ENCODE measurements at places on chromosomes 6 and 20.

DNA sequence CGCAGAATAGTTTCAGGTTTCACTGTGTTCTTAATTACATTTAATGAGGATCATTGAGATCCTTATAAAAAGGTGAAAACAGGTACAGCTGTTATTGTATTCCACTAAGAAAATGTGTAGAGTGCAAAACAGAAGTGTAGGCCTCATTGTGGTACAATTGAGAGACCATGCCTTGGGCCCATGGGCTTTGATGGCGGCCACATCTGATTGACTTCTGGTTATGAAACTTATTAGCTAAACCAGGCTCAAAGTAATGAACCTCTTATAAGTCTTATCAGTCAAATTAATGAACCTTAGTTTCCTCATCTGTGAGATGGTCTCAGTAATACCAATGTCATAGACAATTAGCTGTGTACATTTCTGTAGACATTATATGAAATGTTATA lies 148.7 kb downstream of the ZDHHC14 start:
- no peak for DNase-seq

DNA sequence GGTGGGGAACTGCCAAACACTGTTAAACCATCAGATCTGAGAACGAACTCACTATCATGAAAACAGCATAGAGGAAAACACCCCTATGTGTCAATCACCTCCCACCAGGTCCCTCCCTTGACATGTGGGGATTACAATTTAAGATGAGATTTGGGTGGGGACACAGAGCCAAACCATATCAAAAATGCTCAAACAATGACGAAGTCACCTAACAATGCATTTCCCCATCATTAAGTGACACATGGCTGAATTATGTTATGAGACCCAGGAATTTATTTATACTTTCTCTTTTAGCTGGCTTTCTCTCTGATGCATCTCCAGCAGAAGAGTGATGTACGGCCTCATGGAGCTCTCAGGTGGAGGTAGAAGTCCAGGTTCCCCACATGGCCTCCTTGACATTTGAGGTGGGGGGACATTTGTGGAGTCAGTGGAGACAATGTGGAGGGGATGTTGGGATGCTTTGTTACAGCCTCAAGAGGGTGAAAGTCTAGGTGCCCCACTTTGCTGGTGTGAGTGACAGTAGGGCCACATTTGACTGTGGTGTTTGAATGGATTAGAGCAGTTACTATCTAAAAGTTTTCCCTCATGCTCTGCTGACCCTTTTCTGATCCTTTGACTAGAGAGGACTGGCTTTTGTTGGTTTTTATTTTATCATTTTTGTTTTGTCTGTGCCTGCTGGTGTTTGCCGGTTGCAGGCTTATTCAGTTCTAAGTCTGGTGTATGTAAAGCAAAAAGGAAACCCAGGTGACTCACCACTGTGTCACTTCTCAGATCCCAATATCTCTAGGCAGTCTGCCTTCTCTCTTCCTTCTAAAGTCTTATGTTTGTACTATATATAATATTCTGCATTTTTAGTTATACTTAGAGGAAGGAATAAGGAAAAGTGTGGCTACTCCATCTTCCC lies 18.5 kb upstream of the DCBLD1 start:
- DNase-seq = no peak

DNA sequence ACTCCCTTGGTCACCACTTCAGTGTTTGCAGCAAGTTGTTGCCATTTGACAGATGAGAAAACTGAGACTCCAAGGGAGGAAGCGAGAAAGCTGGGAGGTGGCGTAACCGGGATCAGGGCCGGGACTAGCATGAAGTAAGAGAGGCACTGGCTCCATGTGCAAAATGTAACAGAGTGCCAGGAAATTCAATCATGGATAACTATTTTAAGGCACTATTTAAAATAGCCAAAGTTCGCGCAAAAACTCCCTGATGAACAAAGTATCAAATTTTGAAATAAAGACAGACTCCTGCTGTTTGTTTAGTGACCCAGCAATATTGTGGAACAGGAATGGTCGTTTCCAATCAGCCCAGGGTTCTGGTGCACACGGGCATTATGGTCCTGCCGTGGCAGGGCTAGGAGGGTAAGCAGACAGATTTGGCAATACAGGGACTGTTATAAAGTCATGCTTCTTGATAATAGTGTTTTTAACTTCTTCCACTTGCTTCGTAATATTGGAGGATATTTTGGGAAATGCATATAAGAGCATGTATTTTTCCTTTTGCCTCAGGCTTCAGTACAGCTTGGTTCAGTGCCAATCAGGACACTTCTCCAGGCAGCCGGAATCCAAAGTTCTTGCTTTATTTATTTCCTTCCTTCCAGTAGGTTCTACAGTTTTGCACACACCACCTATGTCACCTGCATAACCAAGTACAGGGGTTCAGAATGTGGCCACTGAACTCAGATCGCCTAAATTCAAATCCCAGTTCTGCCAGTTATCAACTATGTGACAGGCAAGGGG lies 141.6 kb downstream of the EYA2 start:
- DNase-seq = no peak

GRCh38 chr6:7042654-7043545 lies 64.9 kb upstream of the RREB1 start:
- DNase-seq = no peak

DNA sequence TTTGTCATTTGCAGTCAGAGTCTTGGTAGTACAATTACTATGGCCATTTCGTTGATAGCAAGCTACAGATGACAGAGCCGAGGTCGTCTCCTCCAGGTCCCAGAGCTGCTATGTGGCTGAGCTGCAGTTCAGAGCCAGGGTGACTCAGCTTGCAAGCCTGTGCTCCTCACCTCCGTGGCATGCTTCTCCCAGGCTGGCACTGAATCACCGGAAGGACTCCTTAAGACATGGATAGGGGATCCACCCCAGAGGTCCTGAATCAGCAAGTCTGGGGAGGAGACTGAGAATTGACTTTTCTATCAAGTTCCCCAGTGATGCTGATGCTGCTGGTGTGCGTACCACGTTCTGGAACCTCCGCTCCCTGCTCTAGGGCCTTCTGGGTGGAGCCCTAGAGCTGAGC lies 291.2 kb downstream of the CDH26 start:
- no peak for DNase-seq

DNA sequence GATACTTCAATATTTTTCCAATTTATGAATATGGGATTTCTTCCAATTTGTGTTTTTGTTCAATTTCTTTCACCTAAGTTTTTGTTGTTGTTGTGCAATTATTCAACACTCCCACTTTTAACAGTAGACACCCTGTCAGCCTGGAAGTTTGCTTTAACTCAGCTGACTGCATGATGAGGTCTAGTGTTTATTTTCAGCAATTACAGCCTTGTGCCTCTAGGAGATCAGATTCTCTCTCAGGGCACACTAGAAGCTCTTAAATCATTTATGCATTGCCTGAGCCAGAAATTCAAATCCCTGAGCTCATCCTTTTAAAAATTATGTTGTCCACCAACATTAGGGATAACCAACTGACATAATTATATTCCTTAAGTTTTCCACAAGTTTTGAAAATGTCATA lies 85.7 kb downstream of the MRAP2 start:
- no peak for DNase-seq

DNA sequence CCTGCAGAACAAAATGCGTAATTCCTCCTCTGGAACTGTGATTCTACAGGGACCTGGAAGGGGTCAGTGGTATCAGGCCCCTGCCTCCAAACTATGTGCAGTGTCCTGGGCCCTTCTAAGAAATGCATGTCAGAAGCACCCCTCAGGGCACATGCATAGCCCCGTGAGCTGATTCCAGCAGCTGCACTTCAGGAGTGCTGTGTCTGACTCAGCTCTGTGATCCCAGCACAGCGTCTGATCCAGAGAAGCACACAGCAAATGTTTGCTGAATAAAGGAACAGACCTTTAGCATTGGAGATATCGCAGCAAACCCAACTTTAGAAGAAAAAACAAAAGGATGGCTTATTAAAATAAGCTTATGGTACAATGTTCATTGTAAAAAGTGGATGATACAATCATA lies 15.8 kb upstream of the MAFB start:
- no peak for DNase-seq

GRCh38 chr6:39102821-39103136 lies 12.2 kb downstream of the SAYSD1 start:
- no peak for DNase-seq

- peak; percentile 38 for DNase-seq
Observed at GRCh38 chr20:59005523-59006166, 1.4 kb downstream of the CTSZ start.

DNA sequence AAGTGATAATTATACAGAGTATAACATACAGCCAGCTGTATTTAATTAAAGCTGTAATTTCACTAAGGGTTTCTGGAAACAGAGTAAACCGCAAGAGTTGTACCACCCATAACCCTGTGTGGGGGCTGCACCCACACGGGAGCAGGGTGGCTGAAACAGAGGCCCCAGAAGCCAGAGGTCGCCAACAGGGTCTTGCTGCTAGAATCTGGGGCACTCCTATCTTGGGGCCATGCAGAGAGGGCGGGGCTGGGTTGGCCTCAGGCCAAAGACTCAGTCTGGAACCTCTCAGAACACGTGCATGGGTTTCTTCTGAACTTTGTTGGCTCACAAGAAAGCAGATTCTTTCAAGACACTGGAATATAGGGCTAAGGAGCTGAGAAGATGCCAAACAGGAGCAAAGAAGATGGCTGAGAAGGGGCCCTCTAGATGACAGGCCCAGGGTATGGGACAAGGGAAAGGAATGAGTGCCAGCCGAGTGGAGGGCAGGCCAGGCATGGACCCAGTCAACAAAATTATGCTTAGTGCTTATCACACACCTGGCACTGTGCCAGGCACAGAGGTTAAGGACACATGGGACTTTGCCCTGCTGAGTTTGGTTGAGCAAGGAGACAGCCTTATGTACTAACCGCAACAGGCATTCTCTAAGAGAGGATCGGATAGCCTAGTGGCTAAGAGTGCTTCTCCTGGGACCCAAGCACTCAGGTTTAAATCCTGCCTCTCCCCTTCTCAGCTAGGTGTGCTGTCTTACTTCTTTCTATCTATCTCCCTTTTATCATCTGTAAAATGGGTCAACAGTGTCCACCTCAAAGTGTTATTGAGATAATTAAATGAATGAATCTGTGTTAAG lies 96.6 kb upstream of the FOXP4 start:
- DNase-seq = no peak

DNA sequence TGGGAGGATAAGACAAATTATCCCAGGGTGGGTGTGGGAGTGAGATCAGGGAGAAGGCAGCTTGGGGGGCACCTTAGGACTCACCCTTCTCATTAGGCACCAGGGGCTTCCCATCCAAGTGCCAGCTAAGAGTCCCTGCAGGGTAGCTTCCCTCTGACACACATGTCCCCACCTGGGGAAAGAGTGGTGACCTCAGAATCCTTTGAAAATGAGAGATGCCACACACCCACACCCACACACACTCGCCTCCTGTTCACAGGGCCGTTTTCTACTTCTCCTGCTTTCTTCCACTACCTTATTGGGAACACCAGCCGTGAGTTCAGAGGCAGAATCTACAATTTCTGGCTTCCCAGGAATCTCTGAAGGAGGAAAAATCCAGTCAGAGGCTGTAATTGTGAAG lies 1.0 kb downstream of the AGER start:
- DNase-seq = no peak

- DNase-seq = no peak
Observed at GRCh38 chr20:35603695-35604448, 11.8 kb upstream of the SPAG4 start.

GRCh38 chr6:55875400-55875799 lies at the start of gene BMP5:
BMP5 (minus strand) TSS chr6:55875590; CDS start chr6:55874865, 725 bp downstream.
- no peak for DNase-seq

- no peak for DNase-seq
Observed at GRCh38 chr6:137925141-137925698, 58.2 kb downstream of the TNFAIP3 start.

- no peak for DNase-seq
Observed at GRCh38 chr6:136501096-136501495, 49.1 kb downstream of the MAP7 start.

DNA sequence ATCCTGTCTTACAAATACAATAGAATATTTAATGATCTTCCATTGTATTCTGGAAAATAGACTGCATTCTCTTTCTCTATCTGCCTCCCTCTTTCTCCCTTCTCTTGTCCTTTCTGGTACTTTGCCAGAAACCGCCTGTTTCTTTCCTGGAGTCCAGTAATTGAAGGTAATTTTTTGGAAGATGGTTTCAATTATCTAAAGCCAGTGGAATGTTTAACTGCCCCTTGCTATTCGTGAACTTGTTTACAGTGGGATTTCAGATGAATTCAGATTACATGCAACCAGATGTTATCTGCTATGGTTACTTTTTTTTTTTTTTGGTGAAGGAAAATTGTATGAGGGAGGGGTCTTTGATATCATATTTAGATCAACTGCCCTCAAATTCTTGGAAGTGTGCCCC lies 655.5 kb upstream of the FLRT3 start:
- DNase-seq = no peak

DNA sequence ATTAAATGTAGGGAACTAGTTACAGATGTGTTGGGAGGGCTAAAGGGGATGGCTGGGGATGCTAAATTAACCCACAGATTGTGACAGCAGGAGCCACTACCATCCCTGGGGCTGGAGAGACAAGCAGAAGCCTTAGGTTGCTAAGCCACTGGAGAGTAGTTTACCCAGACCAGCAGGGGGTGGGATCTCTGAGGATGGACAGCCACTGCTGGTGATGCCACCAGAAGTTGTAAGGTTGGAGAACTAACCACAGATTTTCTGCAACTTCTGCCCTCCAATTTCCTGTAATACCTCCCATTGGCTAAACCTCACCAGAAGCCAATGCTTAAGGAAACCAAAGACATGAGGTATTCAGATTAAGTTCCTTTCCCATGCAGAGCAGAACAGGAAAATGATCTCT lies 139.6 kb upstream of the NOX3 start:
- DNase-seq = no peak

DNA sequence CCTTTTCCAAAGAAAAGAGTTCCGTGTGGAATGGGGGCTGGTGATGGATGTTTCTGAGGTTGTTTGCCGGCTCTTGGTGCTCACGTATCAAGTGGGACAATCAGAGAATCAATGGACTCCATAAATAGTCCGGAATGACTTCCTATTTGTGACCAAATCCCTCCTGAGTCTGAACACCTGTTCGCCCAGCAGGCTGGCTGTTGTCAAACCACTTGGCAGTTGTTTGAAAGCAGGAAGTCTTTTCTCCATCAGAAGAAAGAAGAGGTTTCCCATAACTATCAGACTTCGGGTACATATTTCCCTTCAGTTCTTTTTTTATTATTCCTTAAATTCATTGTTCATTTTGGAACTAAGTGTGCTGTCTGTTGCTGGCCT lies 154.7 kb upstream of the RIN2 start:
- no peak for DNase-seq
